ELF-1 (cell line): ENCODE measurements at places on chromosomes 5 and 9.

GRCh38 chr5:43105369-43106289 is 15.1 kb upstream of the ZNF131 start:
- DNase-seq, result peak; percentile 98

DNA sequence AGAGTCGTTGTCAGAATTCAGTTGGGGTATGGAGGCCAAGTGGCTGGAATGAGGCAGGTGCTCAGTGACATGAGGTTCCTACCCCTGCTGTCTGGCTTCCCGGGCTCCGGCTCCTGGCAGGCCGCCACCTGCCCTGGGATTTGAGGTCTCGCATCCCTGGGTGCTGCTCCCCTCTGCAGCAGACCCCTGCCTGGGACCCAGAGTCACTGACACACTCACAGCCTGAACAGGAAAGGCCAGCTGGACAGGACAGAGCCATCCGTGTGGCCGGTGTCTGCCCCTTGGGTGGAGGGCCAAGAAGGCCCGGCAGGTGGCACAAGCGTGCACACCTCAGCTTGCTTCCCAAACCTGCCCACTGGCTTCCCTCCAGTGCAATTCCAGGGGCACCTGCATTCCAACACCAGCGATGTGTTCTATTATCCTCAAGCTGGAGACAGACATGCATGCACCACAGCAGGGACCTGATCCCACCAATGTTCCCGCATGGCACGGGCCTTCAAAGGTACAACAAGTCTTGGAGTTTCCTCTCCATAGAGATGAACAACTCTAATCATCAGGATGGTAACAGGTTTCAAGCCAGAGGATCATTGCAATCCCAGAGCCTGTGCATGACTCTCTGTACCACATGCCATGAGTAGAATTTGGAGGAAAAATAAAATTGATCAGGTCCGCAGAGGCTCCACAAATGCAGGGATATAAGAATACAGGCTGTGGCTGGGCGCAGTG is 45.6 kb upstream of the RNF130 start:
- DNase-seq, result peak; percentile 58

- no peak for DNase-seq
Observed at GRCh38 chr9:70979966-70980365, 141.5 kb downstream of the TRPM3 start.

- no peak for DNase-seq
Observed at GRCh38 chr5:68240771-68241170, 25.2 kb downstream of the PIK3R1 start.

DNA sequence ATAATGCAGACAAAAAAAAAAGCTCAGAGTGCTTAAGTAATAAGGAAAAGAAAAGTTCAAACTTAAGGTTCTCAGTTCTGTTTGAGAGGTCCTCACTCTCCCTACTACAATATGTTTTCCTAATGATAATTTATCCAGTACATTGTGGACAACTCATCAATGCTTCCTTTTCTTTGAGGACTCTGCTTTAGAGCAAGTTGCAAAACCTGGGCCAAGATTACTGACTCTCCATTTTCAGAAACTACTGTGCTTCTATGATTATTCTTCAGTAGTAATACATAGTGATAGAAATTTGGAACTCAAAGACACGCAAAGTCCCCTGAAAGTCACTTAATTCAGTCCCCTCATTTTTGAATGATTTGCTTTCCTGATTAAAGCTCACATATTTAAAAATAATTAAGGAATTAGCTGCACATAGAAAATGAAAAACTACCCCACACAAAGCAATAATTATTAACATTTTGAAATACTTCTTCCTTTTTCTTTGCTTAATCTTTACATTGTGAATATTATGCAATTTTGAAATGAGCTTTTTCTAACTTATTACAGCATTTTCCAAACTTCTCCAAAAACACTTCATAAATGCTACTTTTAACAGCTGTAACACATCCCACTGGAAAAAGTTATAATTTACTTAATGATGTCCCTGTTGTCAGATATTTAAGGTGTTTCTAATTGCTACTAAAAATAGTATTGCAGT is 11.2 kb downstream of the CDKN2A start:
- DNase-seq, result no peak

- DNase-seq, result no peak
Observed at GRCh38 chr9:34741628-34742027, 31.7 kb upstream of the CCL21 start.

- DNase-seq, result no peak
Observed at GRCh38 chr5:16437977-16438376, 27.6 kb downstream of the ZNF622 start.

DNA sequence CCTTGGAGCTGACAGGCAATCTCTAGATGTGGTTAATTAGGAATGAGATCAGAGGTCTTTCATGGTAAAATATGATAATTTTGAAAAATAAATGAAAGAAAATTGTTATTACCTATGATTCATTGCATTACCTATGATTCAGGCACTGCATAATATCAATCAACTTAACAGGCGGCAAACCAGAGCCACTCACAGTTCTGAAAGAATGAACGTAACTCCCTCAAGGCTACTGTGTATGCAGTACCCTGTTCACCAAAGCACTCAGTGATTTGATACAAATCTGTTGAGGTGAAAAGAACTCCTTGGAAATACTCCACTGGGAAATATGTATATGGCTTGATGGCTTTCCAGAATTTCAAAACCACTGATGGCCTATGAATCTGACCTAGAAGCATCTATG is 398.9 kb downstream of the ACTL7B start:
- DNase-seq, result no peak

DNA sequence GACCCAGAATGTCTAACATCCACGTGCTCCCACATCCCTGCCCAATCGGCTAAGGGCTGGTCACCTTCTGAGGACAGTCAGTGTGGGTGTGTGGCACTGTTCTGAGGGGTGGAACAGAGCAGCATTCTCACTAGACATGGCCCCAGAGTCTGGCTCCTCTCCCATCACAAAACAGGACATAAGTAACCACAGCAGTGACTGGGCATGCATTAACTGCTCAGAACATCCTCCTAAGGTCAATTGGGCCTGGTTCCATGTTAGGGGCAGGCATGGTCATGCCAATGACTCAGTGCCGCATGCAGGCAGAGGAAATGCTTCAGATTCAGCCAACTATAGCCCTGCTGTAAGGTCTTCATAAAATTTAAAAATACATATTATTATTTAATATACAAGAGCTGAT is 12.9 kb downstream of the MACROH2A1 start:
- DNase-seq, result no peak

- no peak for DNase-seq
Observed at GRCh38 chr5:61595426-61595825, 263.4 kb downstream of the ZSWIM6 start.

DNA sequence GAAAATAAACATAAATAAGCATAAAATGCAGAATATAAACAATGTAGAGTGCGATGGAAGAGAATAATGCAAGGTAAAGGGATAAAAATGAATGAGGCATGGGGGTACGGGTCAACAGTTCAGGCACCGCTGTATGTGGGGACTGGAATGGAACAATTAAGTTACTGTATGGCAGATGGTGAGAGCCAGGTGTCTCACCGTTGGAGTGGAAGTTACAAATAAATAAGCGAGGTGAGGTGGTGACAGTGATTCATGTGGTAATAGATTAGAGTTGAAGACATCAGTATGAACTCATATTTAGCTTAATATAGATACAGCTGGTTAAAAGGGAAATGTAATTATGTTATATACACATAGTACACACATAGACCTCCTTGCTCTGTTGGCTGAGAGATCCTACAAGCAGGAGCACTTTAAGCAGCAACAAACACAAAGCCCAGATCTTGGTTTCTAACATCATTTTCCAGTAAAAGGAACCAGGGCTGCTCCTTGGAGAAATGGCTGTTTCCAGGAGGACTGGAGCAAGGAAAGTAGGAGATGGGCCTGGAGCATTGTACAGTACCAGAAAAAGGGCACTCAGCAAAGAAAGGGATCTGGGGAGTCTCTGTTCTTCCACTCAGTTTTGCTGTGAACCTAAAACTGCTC is 2.4 kb upstream of the OMD start:
- DNase-seq, result no peak

GRCh38 chr5:153711755-153712154 is 221.3 kb downstream of the GRIA1 start:
- DNase-seq, result no peak

DNA sequence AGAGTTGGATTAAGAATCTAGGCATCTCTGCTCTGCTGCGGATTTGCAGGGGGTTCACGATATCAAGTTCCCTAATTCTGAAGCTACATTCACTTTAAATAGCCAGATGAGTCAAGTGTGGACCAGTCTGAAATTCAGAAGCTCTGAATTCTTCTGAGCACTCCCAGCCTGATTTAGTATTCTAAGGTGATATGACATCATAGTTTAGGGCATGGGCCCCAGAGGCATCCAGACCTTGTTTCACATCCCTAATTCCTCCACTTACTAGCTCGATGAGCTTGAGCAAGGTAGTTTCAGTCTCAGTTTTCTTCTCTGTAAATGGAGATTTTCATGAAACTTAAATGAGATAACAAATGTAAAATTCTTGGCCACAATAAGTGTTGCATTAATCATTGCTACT is 65.2 kb downstream of the TMEM167A start:
- DNase-seq, result no peak

DNA sequence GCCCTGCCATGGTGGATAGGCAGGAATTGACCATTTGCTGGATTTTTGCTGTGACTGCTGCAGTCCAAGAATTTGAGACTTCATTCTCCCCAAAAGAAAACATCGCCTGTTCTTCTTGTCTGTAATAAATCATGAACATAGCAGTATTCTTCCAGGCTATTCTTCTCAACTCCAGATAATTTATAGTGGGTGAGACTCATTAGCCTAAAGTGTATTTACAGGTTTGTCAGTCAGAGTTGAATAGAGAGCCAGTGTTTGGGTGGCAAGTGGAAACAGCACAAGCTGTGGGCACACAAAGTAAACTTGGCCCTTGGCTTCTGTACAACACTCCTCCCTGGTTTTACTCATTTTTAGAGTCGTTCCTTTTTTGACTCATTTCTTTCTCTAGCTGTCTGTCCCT is 128.2 kb upstream of the VCAN start:
- no peak for DNase-seq

GRCh38 chr9:125674981-125675973 is 31.7 kb downstream of the MAPKAP1 start:
- DNase-seq, result no peak

GRCh38 chr9:90546200-90546599 is 96.4 kb downstream of the DIRAS2 start:
- peak; percentile 79 for DNase-seq

- DNase-seq, result no peak
Observed at GRCh38 chr5:95417971-95418370, 26.8 kb downstream of the FAM81B start.

GRCh38 chr9:81513059-81513458 is 176.3 kb downstream of the TLE1 start:
- no peak for DNase-seq

DNA sequence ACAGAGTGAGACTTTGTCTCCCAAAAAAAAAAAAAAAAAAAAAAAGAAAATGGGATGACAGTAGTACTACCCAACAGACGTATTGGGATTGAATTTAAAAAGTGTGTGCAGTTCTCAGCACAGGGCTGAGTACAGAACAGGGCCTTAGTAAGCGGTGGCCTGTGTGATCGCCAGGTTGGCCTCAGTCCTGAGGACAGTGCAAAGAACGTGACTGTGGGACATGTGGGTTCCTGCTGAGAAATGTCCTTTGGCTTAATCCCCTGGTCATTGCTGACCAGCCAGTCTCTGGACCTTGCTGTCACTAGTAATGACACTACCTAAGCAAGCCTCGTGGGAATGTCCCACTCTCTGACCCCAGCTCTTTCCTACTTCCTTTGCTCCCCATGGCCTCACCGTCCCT is 13.3 kb downstream of the GTF3C5 start:
- no peak for DNase-seq

DNA sequence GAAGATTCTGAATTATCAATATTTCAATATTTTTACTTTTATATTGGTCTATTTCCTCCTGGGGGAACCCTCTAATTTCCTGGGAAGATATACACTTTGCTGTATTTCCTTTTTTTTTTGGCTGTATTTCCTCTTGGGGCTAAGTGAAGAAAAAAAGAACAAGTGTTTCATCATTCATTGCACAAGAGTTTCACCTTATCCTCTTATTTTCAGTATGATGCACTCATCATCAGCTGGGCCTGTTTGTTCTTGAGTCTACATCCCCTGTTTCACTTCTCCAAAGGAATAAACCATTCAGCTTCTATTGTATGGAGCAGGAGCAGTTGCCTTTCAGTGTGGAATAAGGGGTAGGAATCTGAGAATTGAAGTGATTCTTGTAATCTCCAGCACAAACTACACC is 210.8 kb downstream of the FAM170A start:
- no peak for DNase-seq
